GDM1 (cell line): ENCODE measurements at places on chromosomes 1 and 21.

DNA sequence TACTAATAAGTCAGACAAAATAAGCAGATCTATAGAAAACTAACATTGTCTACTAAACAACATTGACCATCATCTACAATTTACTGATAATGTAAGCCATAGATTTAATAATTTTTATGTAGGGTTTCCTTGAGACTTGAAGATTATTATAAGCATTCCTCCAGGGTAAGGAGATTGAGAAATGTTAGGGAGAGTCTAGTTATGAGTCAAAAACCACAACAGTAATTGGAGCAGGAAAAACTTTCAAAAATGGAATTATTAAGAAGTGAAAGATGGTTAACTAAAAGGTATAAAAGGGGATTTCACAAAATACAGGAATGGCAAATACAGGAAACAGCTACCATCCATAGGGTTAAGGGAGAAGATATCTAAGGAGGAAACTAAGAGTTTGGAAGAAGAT is 12.4 kb upstream of the UHMK1 start:
- DNase-seq: no peak

DNA sequence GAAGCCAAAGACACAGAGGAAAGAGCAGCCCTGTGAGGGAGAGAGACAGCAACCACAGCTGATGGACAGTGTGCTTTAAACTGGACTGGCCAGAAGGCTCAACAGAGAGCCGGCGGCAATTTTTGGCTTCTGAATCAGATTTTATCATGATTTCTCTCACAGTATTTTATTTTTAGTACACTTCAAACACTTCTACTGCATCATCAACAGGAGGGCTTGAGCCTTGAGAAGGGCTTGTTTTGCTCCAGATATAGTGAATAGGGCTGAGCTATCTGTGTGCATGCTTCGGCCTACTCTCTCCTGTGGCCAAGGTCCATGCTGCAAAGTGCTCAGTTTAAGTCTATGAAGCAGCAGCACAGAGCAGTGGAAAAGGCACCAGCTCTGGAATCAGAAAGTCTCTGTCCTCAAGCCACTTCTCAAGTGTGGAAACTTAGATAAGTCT is 33.3 kb downstream of the ADCY10 start:
- no peak for DNase-seq

- DNase-seq: no peak
Measured at GRCh38 chr21:36450511-36450910, 29.4 kb downstream of the CLDN14 start.

DNA sequence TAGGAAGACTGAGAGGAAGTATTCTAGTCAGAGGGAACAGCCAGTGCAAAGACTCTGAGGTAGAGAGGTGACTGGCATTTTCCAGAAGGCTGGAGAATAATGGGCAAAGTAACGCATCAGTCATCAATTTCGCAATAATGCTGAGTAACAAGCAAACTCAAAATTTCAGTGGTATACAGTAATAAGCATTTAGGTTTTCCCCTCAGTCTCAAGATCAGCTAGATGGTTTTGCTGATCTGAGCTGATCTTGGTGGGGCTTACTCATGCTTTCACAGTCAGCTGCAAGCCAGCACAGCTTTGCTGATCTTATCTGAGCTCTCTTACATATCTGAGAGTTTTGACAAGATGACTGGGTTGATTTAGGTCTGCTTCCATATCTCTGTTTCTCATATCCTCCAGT is 108.7 kb downstream of the TSEN15 start:
- no peak for DNase-seq

GRCh38 chr1:245248231-245248731 is 93.5 kb downstream of the KIF26B start:
- DNase-seq: no peak

GRCh38 chr1:205729945-205730610 is 19.9 kb downstream of the NUCKS1 start:
- DNase-seq: no peak

DNA sequence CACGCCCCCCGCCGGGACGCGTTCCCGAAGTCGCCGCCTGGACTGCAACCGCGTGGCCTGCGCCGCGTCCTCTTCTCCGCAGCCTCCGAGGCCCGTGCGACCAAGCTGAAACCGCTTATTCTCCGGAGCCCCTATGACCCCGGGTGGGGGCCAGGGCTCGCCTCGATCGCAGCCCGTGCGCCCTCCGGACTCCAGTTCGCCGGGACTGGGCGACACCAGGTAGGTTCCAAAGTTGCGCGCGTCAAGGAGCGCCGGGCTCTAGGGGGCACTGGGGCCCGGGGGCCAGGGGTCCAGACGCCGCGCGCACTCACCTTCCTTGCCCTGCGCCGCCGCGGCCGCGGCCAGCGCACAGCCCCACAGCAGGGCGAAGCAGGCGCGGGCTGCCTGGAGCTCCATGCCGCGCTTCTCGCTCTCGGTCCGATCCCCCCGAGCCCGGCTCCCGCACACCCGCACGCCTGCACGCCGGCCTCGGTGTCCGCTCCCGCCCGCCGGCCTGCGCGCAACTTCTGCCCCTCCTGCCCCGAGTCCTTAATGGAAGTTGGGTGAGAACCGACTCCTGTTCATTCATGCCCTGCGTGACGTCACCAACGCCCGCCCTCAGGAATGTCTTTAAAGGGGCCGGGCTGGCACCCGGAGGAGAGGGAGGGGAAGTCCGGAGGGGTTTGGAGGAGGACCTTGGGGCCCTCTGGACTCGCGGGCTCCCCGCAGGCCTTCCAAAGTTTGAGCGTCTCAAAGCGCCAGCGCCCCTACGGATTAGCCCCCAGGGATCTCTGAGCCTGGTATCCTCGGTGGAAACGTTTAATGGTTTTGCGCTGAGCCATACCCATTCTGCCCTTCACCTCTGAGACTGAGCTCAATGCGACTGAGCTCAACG is at the start of gene EPHA2:
EPHA2 (minus strand) TSS at position 533 of the 874 bp plus-strand sequence; CDS start at position 396, 137 bp downstream.
- DNase-seq: peak; percentile 38

DNA sequence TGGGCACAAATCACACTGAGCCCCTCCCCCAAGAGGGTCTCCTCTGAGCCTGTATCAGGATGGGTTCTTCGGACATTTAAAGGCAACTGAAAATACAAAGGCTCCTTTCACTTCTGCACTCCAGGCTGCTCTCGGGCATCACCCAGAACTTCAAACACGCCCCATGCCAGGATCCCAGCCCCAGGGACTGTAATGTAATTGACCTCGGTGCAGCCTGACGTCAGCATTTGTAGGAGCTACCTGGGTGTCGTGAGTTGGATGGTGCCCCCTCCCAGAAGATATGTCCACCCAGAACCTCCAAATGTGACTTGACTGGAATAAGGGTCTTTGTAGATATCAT is 95.2 kb downstream of the PSMG1 start:
- DNase-seq: no peak

- DNase-seq: peak; percentile 3
Measured at GRCh38 chr1:59266180-59266926, 30.5 kb upstream of the FGGY start.

DNA sequence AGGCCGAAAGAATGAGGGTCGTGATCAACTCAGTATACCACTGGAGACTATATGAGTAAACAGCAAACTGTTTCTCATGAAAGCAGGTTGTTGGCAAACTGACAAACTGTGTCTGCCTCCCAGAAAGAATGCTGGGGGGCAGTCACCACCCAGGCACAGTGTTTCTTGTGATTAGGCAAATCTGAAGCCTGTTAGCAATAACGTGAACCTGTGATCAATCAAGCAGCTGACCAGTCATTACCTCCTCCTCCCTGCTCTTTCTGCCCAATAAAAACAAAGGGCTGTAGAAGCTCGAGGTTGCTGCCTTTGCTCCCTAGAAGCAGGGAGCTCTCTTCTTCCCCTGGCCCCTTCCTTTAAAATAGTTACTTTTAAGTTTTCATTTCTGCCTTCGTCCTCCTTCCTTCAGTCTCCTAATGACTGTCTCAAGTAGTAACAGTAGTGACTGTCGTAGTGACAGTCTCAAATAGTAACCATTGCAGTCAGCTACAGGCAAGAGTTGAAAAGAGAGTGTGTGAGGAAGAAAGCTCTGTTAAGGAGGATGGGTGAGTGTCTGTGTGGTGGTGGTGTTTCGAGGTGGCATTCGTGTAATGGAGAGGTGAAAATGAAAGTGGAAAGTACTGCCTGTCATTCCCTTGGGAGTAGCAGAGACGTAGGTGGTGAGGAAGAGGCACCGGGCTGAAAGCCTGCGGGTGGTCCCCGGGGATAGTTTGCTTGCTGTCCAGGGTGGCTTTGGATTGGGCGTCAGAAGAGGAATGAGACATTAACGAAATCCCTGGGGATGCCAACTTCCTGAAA is 14.5 kb downstream of the HHAT start:
- DNase-seq: no peak

DNA sequence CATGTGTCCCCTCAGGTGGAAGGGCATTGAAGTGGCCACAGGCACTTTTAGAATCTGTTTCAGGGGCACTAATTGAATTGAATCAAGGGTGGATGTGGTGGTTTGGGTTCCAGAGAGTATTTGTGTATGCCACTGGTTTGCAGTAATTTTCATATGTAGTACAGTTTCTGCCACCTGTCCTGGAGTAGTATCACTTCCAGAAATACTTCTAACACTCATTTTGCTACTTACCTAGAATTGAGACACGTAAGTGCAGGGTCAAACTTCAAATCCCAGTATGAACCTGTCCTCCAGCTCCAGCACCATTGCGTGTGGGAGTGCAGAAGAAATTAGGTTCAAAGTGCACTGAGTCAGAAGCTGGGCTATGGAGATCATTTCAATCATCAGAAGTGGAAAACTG is 26.8 kb downstream of the RSPH1 start:
- no peak for DNase-seq

- DNase-seq: no peak
Measured at GRCh38 chr1:226123591-226124471, 61.3 kb downstream of the H3-3A start.

DNA sequence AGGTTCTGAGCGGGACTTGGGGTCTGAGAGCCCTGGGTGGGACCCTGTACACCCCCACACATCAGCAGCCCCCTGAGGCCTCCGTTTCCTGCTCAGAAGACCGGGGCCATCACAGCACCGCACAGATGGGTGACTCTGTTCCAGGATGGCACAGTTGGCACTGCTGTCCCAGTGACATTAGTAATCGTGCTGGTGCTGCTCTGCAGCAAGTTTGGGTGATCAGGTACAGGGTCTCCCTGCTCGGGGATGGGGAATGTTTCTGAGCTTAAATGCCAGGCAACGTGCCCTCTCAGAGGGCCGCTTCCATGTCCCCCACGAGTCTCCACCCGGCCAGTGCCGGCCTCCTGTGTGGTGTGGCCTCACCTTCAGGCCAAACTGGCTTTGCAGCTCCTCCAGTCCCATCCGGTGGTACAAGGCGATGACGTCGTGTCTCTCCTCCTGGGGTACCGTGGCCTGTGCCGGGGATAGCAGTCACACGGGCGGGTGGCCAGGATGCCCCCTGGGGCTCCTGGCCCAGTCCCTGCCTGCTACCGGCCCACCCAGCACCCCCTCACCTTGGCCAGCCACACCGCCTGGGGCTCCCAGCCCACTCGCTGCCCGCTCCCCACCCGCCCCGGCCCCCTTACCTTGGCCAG is 17.1 kb downstream of the PRXL2B start:
- DNase-seq: no peak

- DNase-seq: peak; percentile 5
Measured at GRCh38 chr1:119631433-119632102, 16.5 kb downstream of the ZNF697 start.

- no peak for DNase-seq
Measured at GRCh38 chr1:24393892-24394291, 19.7 kb downstream of the STPG1 start.

- DNase-seq: no peak
Measured at GRCh38 chr1:95535614-95536013, 301.6 kb downstream of the RWDD3 start.

DNA sequence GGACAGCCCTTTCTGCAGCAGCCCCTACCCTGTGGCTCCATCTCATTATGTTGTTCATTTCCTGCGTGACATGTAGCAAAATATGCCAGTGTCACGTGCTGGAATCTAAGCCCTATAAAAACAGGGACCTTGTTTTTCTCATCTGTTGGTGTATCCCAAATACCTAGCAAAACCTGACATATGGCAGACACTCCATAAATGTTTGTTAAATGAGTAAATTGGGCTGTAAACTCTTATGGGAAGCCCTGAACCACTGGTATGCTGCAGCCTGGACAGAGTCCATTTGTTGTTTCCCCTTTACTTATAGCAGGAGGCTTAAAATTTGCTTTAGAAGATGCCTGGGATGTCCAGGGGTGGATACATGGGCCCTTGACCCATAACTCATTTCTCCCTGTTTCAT is 363.8 kb downstream of the NPHP4 start:
- DNase-seq: no peak

- peak; percentile 8 for DNase-seq
Measured at GRCh38 chr1:184075055-184076029, 23.8 kb downstream of the TSEN15 start.

DNA sequence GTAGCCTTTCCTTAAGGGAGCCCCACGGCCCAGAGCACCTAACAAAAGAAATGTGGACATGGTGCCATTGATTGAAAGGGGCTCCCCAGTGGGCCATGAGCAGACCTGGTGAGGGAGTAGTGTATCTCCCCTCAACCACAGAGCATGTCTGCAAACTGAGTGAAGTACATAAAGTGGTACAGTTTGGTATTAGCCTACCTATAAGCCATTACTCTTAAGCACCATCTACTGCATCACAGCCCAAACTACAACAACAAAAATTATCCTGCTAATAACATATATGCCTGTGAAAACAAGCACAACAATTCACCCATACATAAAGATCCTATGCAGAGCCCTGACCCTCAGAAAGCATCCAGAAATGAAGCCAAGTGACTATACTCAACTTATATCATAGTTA is 407.8 kb downstream of the PTPRC start:
- DNase-seq: no peak

DNA sequence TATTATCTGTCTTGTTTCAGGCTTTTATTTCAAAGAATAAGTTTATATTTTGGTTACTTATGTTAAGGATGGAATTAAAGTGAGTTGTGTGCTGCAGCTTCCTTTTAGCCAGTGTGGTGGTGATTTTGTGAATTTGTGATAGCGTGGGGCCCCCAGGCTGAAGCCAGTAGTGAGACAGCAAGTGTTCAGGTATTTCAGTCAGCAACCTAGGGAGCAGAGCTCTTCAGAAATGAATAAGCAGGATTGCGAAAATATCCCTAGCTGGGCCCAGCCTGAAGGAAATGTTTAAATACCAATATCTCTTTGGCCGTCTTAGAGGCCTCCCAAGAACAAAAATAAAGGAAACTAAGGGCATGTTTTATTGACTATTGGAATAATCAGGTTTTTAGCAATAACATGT is 150.8 kb upstream of the C1orf105 start:
- no peak for DNase-seq

- DNase-seq: no peak
Measured at GRCh38 chr1:111442457-111442856, 6.6 kb downstream of the WDR77 start.

GRCh38 chr1:91548376-91549040 is 47.9 kb downstream of the CDC7 start:
- no peak for DNase-seq
